Progenitor cell of endocrine pancreas (in vitro differentiated cells): ENCODE measurements at places on chromosomes 7 and 10. TPM values are rescaled to one million over a fixed set of nuclear protein-coding genes. Genes with fewer than 3 reads are reported as not detected.

SORBS1 gene
- 25.2 and 30.7 TPM in 2 replicates for total RNA-seq

ELOVL3 gene
- total RNA-seq = not detected in 2 replicates

DUSP5 gene
- 92.9 and 97.9 TPM in 2 replicates for total RNA-seq

POLR3A gene
- 26.7 and 27.5 TPM in 2 replicates for total RNA-seq

PDCD11 gene
- 56.1 and 58.1 TPM in 2 replicates for total RNA-seq

THNSL1 gene
- 6.5 and 7.0 TPM in 2 replicates for total RNA-seq

RTKN2 gene
- 12.8 and 13.2 TPM in 2 replicates for total RNA-seq

AMPH gene
- total RNA-seq = 1.8 and 1.9 TPM in 2 replicates

DUS4L gene
- 11.4 and 16.8 TPM in 2 replicates for total RNA-seq

TAS2R4 gene
- total RNA-seq = 2.4 and 3.7 TPM in 2 replicates

EVX1 gene
- total RNA-seq = not detected in 2 replicates

C10orf62 gene
- 0.91 and 0.96 TPM in 2 replicates for total RNA-seq

FANK1 gene
- total RNA-seq = 2.5 and 3.2 TPM in 2 replicates

PHYHIPL gene
- 1.3 and 2.5 TPM in 2 replicates for total RNA-seq

TMEM106B gene
- total RNA-seq = 39.3 and 44.7 TPM in 2 replicates

GPR85 gene
- total RNA-seq = 0.20 and 0.36 TPM in 2 replicates

ADCY1 gene
- 11.3 and 13.6 TPM in 2 replicates for total RNA-seq

PCDH15 gene
- 0.14 and 1.1 TPM in 2 replicates for total RNA-seq

KIAA1549 gene
- total RNA-seq = 43.1 and 45.8 TPM in 2 replicates

MYL10 gene
- total RNA-seq = not detected in 2 replicates

EBLN1 gene
- total RNA-seq = not detected in 2 replicates

FGFR2 gene
- 146 and 149 TPM in 2 replicates for total RNA-seq

SAMD9L gene
- not detected in 2 replicates for total RNA-seq

INHBA gene
- total RNA-seq = 0.31 and 0.34 TPM in 2 replicates

PILRA gene
- 3.9 and 5.3 TPM in 2 replicates for total RNA-seq

HOXA7 gene
- total RNA-seq = 1.4 and 1.5 TPM in 2 replicates

STRIP2 gene
- total RNA-seq = 6.5 and 6.8 TPM in 2 replicates

C10orf67 gene
- total RNA-seq = 0.38 TPM in 1 of 2 replicates, not detected in the other

OR2A5 gene
- total RNA-seq = not detected in 2 replicates

PLXNA4 gene
- total RNA-seq = 0.38 and 0.40 TPM in 2 replicates
